ENCODE measurements at places on chromosomes 7 and 10.

GRCh38 chr7:127918130-127918529, 113.1 kb downstream of the LRRC4 start:
- no peak for DNase-seq

DNA sequence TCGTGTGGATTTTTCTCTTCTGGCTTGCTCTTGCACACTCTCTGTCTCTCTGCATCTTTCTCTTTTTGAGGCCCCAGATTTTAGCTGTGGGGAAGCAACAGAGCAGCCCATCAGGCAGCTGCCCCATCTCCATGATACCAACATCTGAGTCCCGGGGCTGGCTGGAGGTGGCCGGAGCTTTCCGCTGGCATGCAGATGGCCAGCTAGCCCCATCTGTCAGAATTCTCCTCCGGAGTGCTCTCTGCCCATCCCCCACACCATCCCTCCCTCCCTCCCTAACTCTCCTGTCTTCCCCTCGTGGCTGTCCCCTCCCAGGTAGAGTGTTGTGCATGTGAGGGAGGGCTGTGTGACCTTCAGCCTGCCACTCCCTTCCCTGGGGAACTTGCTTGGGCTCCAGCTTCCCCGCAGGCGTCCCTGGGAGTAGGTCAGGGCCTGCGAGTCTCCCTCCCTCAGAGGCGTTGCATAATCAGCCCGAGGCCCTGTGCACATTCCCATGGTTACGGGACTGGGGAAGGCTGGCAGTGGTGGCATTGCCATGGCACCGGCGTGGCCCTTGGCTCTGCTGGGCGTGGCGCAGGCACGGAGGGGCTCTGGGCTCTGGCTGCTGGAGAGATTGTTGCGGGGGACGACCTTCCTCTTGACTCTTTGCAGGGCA, 24.7 kb downstream of the GHRHR start:
- peak; percentile 76 for DNase-seq

GRCh38 chr10:114167985-114168384, 6.0 kb downstream of the CCDC186 start:
- no peak for DNase-seq

DNA sequence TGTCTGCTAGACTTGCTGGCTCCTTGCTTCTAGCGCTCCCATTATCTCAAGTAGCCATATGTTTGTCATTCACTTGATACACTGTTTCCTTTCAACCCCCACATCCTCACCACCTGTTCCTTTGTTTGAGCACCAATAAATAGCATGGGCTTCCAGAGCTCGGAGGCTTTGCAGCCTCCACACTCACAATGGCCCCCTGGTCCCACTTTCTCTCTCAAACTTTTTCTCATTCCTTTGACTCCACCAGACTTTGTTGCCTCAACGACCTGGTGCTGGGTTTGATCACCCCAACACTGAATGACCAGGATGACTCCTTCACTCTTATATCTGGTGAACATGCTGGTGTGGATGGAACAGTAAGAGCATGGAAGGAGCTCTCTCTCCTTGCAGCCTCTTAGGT, 114.5 kb upstream of the TRIM24 start:
- DNase-seq: no peak

DNA sequence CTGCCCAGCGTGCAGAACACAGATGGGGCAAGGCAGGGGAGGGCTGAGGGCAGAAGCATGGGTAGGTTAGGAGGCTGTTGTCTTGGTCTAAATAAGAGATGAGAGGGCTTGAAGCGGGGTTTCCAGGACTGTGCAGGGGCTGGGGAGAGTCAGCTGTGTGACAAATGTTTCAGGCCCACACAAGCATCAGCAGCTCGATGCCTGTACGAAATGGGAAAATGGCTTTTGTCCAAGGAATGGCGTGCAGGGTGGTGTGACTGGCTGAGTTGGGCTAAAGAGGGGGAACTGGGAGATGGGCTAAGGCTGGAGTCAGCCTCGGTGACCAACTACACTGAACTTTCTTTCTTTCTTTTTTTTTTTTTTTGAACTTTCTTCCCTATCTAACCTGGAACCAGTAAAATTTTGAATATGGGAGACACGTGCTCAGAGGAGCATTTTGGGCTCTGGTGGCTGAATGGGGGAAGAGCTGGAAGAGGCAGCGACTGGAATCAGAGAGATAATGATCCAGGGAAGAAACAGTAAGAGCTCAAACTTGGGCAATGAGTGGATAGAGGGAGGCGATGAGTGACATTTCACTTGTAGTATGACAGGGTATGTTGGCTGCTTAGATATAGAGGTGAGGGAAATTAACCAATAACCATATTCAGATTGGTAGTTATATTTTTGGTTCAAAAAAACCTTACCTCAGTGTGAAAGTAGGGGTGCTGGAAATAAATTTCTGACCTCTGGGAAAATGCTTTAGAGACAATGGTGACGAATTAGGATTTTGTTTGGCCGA, 10.2 kb upstream of the EPHA1 start:
- no peak for DNase-seq

DNA sequence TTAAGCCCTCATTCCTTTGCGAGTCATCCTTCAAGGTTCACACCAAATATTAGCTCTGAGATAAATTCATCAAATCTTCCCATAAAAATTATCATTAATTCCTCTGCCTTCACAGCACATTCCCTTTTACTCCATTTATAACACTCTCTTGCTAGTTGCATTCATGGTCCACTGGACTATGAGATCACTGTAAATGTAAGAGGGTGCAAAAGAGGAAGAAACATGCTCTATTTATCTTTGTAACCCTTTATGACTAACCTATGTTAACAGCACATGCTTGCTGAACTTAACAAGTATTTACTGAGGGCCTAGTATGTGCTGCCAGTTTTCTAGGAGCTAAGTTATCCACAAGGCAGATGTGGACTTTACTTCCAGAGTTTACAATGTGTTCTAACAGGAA, 86.7 kb upstream of the TMEM168 start:
- DNase-seq: no peak

GRCh38 chr10:30386801-30387588, 37.9 kb upstream of the MTPAP start:
- no peak for DNase-seq

DNA sequence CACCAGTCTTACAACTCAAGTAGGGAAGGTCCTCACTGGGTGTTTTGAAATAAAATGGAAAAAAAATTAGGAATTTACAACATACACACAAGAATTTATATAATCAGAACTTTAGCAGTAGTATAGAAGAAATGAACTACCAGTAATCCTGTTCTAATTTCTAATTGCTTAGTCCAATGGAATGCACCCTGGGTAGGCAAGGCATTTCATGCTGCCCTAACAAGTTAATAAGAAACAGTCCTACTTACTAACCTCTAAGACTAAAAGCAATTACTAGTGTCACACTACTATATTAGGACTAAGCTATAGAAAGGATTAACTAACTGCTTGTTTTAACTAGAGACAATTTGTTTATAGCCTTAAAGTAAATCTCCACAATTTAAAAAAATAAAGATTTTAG, 158.1 kb downstream of the BTAF1 start:
- no peak for DNase-seq

DNA sequence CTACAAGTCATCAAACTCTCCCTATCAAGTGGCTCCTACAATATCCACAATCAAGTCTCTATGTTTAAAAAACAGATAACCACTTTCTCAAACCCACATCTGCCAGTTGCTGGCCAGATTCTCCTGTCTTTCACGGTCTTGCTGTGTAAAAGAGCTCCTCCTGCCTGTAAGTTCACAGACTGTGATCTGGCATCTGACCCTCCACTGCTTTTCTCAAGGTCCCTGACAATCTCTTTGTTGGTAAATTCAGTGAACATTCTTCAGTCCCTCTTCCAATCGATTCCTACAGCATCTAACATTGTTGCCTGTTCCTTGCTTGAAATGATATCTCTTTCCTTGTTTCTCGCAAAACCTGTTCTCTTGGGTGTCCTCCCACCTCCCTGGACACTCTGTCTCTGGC, 18.5 kb upstream of the LMOD2 start:
- DNase-seq: no peak

GRCh38 chr10:96720422-96721206, at the start of gene PIK3AP1:
Gene PIK3AP1, minus strand, starts transcription at chr10:96720514. Its CDS starts 120 bp downstream, at chr10:96720394.
- DNase-seq: peak; percentile 94

DNA sequence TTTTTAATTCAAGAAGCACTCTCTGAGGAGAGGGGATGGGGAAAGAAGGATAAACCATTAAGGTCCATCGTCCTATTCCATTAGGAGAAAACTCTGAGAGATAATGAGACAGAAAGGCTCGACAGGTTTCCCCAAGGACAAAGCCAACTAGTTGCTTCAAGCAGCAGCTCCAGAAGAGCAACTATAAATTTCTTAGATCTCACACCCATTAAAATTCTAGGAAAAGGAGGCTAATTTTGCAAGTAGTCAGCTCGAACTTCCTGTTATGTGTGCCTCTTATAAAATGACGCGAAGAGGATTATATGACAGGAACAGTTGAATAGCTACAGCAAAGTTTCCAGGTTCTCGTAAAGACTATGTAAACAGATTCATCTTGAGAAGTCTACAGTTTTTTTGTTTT, 52.0 kb upstream of the ST8SIA6 start:
- DNase-seq: no peak

- DNase-seq: no peak
Measured at GRCh38 chr7:157003756-157004520, 6.5 kb downstream of the MNX1 start.

DNA sequence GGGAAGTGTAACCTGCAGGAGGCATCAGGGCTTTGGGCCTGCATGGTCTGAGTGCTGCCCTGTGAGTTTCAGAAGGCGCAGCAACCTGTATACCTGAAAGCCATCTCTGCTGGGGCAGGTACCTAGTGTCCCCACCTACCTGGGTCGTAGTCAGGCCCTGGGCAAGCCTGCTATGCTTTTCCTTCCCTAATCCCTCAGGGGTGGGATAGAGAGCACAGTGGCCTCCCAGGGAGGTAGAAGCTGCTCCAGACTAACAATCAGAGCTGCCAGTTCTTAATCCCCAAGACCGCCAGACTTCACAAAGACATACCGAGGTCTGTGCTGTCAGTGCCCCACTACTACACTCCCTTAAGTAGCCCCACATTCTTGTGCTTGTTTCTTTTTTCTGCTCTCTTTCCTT, 52.0 kb downstream of the PTEN start:
- DNase-seq: peak; percentile 24

GRCh38 chr10:11232222-11232961, 214.7 kb downstream of the CELF2 start:
- DNase-seq: no peak

DNA sequence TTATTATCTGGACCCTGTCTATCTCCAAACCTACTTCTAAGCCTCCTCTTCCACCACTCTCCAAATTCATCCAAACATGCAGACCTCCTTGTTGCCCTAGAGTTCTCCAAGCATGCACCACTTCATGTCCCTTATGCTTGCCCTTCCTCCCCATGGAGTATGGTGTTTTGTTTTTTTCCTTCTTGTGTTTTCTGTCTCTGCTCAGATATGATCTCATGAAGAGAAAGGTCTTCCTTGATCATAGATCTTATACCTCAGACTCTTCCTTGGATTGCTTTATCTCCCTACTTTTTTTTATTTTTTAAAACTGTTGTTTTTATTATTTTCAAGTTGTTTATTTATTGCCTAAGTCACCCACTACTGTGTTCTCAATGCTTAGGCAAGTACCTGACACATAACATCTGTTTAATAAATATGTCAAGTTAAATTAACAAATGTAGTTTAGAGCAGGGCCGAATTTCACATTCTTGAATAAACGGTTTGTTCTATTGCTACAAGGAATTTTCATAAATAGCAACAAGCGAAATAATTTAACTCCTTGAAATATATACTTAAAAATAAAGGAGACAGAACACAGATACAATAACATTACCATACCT, 84.5 kb downstream of the HGF start:
- DNase-seq: no peak

DNA sequence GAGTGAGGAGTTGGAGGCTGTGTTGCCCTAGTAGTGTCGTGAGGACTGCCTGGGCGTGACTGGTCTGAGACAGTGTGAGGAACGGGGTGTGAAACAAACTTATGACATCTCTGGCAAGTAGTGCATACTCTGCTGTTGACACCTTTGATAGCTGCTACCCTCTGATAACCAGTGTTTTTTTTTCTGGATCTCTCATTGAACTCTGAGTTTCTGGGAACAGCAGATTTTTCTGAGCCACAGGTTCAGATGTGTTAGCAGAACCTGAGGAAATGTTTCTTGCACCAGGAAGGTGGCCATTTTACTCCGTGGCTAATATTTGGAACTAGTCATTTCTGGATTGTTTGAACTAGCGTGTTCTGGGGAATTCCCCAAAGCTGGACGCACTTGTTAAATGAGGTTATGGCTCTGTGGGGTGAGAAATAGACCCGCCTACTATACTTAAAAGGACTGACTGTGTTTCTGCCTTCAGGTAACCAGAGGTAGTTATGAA, 52.9 kb downstream of the AUTS2 start:
- DNase-seq: no peak

- no peak for DNase-seq
Measured at GRCh38 chr10:14703631-14704001, 71.1 kb downstream of the FAM107B start.

DNA sequence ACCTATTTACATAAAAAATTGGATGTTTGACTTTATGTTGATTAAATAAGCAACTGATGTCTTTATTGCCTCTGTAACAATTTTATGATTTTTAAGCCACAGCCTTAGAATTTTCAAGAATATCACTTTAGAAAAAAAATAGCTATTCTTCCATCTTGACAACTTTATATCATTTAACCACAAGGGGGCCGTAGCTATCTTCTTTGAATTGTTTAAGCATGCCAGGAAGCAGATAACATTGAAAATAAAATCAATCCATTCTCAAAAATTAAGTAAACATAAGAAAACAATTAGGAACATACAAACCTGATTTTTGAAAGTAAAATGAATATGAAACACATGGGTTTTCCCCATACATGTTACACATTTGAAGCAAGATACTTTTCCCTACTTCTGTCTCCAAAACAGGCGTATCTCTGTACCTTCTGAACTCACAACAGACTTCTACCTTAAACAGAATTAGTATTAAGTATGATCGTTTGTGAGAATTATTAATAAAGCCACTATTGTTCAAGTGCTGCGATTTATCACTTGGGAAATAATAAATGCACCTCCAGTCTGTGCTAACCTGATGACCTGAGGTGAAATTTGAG, 209.0 kb downstream of the CACNA2D1 start:
- DNase-seq: no peak

DNA sequence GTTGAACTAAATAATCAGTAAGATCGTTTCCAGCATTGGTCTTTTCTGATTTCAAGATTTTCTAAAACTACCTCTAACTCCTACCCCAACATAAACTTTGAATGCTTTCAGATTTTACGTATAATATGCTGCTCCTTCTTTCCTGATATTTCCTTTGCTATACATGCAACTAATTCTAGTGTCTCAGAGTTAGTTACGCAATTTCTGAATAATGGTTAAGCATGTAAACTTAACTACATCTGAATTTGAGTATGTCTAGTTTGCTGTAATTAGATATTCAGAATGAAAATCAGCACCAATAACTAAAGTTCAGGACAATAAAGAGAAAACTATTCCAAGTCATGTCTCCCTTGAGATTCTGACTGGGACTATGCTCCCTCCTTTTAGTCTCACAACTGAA, 71.0 kb downstream of the SEMA3C start:
- no peak for DNase-seq

DNA sequence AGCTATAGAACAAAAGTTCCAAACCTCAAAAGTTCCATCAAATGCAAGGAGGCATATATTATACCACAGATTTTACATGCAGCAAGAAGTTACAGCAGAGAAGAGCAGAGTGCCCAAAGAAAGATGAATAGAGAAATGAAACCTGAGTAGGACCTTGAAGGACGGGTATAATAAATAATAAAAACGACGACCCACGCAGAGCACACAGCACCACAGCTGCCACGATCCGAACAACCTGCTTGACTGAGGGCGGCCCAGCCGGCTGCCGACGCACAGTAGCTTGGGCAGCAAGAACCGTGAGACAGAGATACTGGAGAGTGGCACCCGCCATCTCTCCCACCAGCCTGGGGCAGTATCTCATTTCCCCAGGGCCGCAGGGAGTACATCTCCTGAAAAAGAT, 79.0 kb downstream of the HIPK2 start:
- no peak for DNase-seq

GRCh38 chr10:124340033-124340760, 78.5 kb downstream of the OAT start:
- no peak for DNase-seq
